ENCODE measurements at places on chromosomes 1 and 21. TPM values are rescaled to one million over a fixed set of nuclear protein-coding genes. Genes with fewer than 3 reads are reported as not detected.

DNA sequence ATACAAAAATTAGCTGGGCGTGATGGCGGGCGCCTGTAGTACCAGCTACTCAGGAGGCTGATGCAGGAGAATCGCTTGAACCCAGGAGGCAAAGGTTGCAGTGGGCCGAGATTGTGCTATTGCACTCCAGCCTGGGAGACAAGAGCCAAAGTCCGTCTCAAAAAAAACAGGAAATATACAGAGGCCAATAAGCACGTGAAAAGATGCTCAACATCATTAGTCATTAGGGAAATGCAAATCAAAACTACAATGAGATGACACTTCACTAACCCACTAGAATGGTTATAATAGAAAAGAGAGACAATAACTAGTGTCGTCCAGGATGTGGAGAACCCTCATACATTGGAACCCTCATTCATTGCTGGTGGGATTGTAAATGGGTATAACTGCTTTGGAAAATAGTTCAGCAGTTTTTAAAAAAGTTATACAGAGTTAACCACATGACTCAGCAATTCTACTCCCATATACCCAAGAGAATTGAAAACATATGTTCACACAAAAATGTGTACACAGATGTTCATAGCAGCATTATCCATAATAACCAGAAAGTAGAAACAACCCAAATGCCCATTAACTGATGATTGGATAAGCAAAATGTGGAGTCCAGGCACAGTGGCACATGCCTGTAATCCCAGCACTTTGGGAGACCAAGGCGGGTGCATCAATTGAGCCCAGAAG lies 6.4 kb upstream of the E2F2 start:
- no peak for DNase-seq
- H3K36me3 ChIP-seq: peaks cover 2% of the 10 kb centered on the region
- H3K4me1 ChIP-seq: peaks cover 20% of the 10 kb centered on the region
- peaks cover 1% of the 10 kb centered on the region for H3K27me3 ChIP-seq
- no peak overlapping the region for H3K4me3 ChIP-seq

DNA sequence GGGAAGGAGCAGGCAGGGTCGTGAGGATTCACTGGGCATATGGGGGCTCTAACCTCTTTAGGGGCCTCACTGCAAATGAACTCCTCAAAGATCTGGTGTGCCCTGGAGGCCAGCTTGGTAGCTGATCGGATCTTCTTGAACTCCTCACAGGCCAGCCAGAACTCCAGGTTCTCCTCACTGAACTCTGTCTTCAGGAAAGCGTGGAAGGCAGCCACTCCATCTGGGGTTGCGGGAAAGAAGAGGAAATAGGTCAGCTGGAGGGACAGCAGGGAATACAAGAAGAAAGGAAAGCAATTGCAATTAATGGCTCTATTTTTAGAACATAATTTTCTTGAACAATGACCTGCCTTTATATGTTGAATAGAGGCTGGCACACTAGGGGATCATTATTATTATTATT lies 2.3 kb downstream of the RGS16 start:
- peaks cover 2% of the 10 kb centered on the region for H3K36me3 ChIP-seq
- H3K4me3 ChIP-seq: no peak overlapping the region
- DNase-seq: no peak

DNA sequence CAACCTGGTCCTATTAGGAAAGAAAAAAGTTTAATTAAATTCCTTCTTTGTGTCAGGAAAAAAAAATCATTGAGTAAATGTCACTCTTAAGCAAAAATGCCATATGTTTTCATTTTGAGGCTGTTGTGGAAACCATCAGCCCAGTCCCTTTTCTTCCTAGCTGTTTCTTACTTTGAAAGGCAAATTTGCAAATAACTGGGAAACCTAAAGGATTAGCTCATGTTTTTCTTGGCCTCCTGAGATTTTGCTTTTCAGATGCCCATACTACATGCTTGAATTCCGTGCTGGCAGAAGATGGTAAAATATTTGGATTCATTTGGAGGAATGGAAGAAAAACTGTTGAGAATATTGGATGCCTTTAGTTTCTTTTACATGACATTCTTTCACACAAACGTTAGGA lies 182.1 kb upstream of the ADAMTS5 start:
- no peaks in the 10 kb centered on the region for H3K27me3 ChIP-seq
- H3K4me1 ChIP-seq: no peaks in the 10 kb centered on the region
- no peak for DNase-seq
- H3K36me3 ChIP-seq: no peaks in the 10 kb centered on the region
- H3K4me3 ChIP-seq: no peak overlapping the region

- H3K36me3 ChIP-seq: no peaks in the 10 kb centered on the region
- peaks cover 4% of the 10 kb centered on the region for H3K27me3 ChIP-seq
- no peak overlapping the region for H3K4me3 ChIP-seq
- H3K27ac ChIP-seq: no peak overlapping the region
- no peak for DNase-seq
- no peaks in the 10 kb centered on the region for H3K4me1 ChIP-seq
Observed at GRCh38 chr1:223210788-223211120, 67.7 kb upstream of the TLR5 start.

DNA sequence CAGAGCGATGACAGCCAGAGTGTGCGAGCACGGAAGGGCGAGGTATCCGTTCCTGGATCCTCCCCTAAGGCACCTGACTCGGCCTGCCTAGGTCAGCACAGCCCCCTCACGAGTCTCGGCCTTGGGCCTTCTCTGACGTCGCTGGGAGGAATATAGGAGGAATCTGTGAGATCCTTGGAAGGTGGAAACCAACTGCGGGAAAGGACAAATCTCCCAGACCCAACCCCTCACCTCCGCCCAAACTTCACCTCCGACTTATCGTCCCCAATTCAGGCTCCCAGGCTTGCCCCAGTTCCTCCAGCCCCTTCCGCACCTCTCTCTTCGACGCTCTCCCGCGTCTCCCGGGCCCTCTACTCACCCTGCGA lies 494 bp downstream of the APH1A start:
- peaks cover 25% of the 10 kb centered on the region for H3K36me3 ChIP-seq
- peak overlapping the region; percentile 99 for H3K27ac ChIP-seq
- H3K4me3 ChIP-seq: peak overlapping the region; percentile 95
- H3K27me3 ChIP-seq: peaks cover 2% of the 10 kb centered on the region
- no peak for DNase-seq

DNA sequence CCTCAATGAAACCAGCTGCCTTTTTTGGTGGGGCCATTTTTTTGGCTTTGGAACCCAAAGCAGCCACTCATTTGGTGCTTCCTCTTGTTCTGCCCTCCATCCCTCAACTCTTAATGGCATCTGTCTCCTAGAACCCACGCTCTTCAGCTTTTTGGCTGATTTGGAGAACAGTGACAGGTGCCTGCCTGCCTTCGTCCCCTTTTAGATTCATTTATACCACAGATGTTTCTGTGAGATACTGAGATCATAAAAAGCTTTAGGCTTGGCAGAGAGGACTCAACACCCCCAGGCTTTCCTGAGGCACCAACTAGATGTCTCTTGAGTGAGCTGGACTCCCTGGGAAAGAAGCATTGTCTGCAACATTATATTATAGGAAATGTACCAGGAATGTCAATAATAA lies 20.4 kb upstream of the YTHDF2 start:
- peaks cover 2% of the 10 kb centered on the region for H3K4me1 ChIP-seq
- H3K27me3 ChIP-seq: no peaks in the 10 kb centered on the region
- DNase-seq: no peak

DNA sequence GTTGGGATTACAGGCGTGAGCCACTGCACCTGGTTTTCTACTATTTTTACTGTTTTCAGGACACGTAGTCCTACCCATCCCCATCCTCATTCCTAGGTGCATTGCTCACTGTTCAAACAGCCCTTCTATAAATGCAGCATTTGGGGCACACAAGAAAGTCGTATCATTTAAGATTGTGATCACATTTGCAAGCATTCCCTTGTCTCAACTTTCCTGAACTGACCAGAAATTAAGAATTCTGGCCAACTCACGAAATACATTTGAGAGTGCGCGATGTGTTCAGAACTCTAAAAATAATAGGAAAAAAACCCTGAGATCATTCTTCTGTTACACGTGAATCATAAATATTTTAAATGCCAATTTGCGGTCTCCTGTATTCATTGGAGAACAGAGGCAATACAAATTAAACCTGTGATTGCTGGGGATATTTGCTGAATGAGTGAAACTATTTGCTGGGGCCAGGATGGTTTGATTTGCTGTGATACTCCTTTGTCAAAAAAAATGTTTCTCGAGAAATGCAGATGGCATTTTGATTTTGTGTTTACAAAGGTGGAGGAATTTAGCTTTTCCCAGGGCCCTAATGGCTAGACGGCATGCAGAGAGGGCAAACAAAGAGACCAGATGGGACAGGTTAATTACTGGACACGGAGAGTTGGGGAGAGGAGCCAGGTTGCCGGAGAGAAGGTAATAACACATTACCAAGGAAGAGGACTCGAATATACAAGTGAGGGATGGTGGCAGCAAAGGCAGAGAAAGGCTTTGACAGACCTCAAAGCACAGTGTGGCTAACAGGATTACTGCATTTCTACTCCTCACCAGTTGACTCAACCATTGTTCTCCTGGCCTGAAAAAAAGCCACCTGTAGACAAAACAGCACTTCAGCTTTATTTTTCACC lies 38.4 kb downstream of the STPG1 start:
- H3K27me3 ChIP-seq: no peaks in the 10 kb centered on the region
- no peak overlapping the region for H3K4me3 ChIP-seq
- no peaks in the 10 kb centered on the region for H3K4me1 ChIP-seq

DNA sequence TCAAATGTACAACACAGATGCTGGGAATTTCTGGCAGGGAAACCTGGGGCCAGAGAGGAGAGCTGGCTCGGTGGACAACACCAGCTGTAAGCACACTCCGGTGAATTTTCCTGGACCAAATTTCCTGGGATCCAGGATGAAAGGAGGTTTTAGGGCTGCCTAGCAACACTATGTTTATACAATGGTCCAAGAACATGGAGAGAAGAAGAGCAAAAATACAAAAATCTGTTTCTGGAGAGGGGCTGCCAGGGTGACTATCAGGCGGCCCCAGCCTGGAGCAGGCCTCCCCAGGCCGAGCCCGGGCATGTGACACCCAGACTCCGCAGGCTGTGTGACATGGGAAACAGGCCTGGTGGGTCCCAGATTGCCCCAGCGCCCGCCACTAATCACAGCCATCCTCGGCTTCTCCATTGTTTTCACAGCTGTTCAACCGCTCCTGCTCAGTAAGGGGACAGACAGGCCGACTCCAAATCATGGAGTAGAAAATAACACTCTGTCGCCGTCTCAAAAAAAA lies 336.0 kb upstream of the NFIA start:
- DNase-seq: no peak
- H3K27me3 ChIP-seq: no peaks in the 10 kb centered on the region
- H3K4me3 ChIP-seq: no peak overlapping the region

DNA sequence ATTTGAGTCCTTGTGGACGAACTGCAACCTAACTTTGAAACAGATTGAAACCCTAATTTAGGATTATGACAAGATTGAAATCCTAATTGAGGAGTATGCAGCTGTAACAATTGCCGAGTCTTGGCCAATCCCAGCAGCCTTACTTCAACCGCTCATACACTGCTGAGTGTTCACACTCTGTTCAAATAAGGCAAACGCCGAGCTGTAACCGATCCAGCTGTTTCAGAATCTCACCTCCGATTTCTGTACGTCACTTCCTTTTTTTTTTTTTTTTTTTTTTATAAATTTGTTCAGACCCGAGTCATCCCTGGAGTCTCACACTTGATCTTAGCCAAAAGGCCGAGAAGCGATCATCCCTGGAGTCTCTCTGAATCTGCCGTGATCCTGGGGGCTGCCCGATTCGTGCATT lies 22.3 kb upstream of the ATP5PO start:
- peak overlapping the region; percentile 87 for H3K27ac ChIP-seq
- no peak for DNase-seq
- no peaks in the 10 kb centered on the region for H3K27me3 ChIP-seq
- H3K4me1 ChIP-seq: peaks cover 50% of the 10 kb centered on the region

GRCh38 chr21:41943851-41944250 lies 10.0 kb downstream of the C2CD2 start:
- DNase-seq: no peak
- H3K4me3 ChIP-seq: no peak overlapping the region
- peaks cover 2% of the 10 kb centered on the region for H3K4me1 ChIP-seq
- H3K27ac ChIP-seq: no peak overlapping the region
- no peaks in the 10 kb centered on the region for H3K36me3 ChIP-seq

DNA sequence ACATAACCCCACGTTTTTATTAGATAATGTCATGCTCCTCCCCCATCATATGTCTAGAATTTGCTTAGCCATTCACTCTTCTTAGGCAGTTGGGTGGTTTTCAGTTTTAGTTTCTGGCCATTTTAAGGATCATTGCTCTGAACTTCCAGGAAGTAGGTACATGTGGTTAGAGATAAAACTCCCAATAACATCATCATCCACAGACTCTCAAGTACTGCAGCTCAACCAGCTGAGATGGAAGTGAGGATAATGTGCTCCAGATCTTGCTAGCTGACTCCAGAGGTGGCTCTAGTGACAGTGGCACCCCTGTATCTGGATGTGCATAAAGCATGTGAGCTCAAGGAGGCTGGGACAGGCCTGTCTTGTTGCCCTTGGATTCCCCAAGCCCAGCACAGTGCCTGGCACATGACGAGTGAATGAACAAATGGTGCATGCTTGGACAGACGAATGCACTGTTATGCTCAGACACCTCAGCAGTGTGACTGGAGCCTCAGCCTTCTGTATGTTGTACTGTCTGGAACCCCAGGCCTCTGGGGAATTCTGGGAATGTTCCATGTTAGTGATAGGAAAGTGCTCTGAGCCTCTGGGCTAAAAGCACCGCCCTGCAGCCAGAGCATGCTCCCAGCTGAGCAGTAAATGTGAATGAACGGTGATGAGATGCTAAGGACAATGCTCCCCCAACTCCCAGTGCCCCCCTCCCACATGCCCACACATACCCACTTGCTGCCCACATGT lies 16.4 kb upstream of the KCNN3 start:
- H3K27ac ChIP-seq: peak overlapping the region; percentile 17
- peaks cover 2% of the 10 kb centered on the region for H3K36me3 ChIP-seq
- no peak for DNase-seq
- H3K27me3 ChIP-seq: peaks cover 9% of the 10 kb centered on the region
- H3K4me1 ChIP-seq: peaks cover 12% of the 10 kb centered on the region

GRCh38 chr1:118254491-118255425 lies 69.7 kb upstream of the SPAG17 start:
- no peak overlapping the region for H3K27ac ChIP-seq
- H3K4me3 ChIP-seq: no peak overlapping the region
- no peaks in the 10 kb centered on the region for H3K27me3 ChIP-seq
- no peaks in the 10 kb centered on the region for H3K36me3 ChIP-seq
- no peak for DNase-seq

DNA sequence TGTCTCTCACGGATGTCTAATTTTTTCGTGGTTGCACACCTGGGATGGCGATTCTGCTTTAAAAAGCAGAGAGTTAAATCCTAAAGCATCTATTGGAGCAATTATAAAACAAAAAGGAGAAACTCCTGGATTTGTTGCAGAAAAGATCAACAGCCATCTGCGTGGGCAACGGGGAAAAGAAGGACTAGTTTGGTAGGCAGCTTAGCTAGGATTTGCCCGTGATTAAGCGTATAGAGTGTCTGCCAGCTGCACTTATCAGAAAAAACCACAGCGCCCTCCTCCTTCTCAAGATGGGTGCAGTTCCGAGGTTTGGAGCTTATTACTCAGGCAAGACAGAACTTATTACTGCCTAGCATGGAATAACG lies 526 bp upstream of the SLC25A24 start:
- DNase-seq: no peak
- H3K4me1 ChIP-seq: peaks cover 25% of the 10 kb centered on the region
- H3K27ac ChIP-seq: peak overlapping the region; percentile 82
- peaks cover 11% of the 10 kb centered on the region for H3K27me3 ChIP-seq
- H3K4me3 ChIP-seq: peak overlapping the region; percentile 88

ITGB2 gene
- 416 TPM for total RNA-seq

TOMM40L gene
- total RNA-seq: 17.4 TPM

MAB21L3 gene
- not detected for total RNA-seq

LGR6 gene
- 5.2 TPM for total RNA-seq

C1orf226 gene
- total RNA-seq: 0.06 TPM

TRIM67 gene
- not detected for total RNA-seq

Measured in activated naive CD8-positive, alpha-beta T cell treated with anti-CD3 and anti-CD28 coated beads, Interleukin-2, amount 10 ng/mL, durations not matched to agents 7 days and 5 days (primary cell).